D341Med (cell line): ENCODE measurements at places on chromosomes 1 and 21.

DNA sequence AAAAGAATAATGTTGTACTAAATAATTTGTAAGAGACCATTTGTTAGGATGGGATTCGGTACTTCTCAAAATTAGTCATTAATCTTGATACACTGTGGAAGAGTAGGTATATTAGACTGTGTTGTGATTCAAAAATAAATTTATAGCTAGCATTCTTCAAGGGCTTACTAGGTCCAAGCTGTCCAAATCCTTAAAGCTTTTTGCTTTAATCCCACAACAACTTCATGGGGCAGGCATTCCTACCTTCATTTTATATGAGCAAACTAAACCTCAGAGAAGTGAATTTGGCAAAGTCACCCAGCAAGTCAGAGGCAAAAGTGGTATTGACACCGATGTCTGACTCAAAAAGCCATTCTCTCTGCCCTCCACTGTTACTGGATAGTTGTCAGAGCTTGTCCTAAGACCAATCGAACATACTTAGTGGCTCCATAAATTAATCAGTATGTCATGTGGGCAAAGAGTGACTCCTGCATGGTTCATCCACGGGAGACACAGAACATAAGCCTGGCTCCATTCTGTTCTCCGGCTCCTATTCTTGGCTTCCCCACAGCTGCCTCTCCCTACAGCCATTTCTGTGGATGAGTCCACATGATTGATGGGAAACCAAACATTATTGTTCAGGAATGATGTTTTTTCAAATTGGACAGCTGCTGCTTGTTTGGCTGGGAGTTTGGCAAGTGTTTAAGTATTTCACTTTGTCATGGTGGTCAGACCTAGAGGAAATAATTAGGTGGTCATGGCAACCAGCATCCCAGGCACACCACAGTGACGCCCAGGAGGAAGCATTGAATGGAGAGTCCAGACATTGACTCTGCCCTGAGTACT is 133.4 kb upstream of the FGGY start:
- no peak for DNase-seq

DNA sequence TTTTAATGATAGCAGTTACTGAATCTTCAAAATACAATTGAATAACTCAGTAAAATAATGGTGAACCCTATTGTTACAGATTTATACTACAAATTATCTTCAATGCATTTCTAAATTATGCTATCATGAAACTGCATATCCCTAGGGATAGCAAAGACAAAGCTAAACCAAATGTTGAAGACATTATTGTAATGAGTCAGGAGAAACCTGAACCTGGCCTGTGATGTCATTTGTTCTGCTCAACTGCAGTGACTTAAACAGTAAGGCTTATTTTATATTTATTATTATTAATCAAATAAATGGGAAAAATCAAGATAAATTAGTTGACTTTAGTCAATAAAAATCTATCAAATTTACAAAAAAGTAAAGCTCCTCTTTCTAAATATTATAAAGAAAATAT is 100.3 kb downstream of the UCHL5 start:
- DNase-seq: no peak

DNA sequence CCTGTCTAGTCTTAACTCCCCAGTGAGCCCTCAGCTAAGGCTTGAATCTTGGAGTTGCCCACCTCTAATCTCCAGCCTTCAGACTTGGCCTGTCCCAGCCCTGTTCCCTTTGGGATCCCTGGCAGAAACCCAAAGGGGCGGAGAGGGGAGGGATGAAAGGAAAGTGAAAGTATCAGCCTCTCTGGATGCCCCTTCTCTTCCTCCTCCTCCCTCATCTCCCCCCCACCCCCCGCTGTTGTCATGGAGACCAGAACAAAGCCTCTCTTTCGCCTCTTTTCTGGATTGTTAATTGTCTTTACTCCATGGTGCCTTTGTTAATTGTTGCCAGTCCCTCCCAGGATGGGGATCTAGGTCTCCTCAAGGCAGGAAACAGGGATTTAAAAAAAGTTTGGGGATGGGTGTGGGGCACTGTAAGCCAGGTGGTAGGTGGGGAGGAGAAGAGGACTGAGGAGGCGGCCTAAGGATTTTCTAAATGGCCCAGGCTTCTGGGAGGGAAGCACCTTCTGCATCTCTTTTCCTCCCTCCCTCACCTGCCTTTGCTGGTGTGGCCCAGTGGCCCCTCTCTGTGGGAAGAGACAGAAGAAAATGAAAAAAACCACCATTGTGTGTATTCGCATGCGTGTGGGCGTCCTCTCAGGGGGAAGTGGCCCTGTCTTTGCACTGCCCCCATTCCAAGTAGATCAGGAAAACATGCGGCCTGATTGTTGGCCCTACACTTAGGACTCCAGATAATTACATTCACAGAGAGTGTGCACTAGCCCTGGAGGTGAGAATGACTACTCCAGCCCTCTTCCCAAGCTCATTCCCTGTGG is 7.5 kb upstream of the SOX13 start:
- DNase-seq: no peak

- DNase-seq: peak; percentile 85
Measured at GRCh38 chr1:237864338-237865244, 26.1 kb downstream of the ZP4 start.

GRCh38 chr1:205774198-205775014 is 876 bp downstream of the RAB29 start:
- peak; percentile 58 for DNase-seq

DNA sequence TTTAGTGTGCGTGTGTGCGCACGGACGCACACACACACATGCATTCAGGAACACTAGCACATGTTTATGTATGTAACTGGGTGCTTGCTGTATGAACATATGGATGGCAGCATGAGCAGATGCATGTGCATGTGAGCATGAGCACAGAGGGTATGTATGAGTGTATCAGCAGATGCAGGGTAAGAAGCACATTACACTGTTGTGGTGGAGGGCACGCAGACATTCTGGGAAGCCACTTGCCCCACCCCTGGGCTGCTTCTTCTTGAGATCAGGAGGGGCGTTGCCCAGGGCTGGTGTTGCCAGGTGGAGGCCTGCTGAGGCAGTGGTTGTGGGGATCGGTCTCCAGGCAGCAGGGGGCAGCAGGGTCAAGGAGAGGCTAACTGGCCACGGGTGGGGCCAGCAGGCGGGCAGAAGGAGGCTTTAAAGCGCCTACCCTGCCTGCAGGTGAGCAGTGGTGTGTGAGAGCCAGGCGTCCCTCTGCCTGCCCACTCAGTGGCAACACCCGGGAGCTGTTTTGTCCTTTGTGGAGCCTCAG is 3.9 kb upstream of the P3R3URF start:
- no peak for DNase-seq

DNA sequence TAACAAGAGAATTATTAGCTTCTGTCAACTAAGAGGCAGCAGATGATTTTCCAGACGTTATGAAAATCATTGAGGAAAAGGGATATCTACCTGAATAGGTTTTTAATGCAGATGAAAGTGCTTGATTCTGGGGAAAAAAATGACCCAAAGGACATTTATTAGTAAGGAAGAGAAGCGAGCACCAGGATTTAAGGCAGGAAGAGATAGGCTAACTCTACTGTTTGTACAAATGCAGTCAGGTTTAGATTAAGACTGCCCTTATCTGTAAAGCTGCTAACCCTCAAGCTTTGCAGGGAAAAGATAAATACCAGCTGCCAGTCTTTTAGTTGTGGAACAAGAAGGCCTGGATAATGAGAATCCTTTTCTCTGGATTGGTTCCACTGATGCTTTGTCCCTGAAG is 33.0 kb upstream of the LRIG2 start:
- no peak for DNase-seq

- DNase-seq: no peak
Measured at GRCh38 chr1:219639876-219640577, 27.1 kb upstream of the ZC3H11B start.

- DNase-seq: peak; percentile 83
Measured at GRCh38 chr1:155241069-155241679, 14.1 kb downstream of the ENTREP3 start.
